Right lobe of liver (tissue), 6 donors: ENCODE measurements at places on chromosomes 6 and 20. TPM values are rescaled to one million over a fixed set of nuclear protein-coding genes. Genes with fewer than 3 reads are reported as not detected.

The TENT5A gene
- total RNA-seq = 12.4 TPM

The SPEF1 gene
- total RNA-seq = not detected

The THEMIS gene
- total RNA-seq = 0.09 TPM

The DSTN gene
- total RNA-seq = 94.4 TPM

The EMILIN3 gene
- total RNA-seq = 0.07 TPM

The SPACA1 gene
- total RNA-seq = not detected

The EIF6 gene
- total RNA-seq = 83.2 TPM

DNA sequence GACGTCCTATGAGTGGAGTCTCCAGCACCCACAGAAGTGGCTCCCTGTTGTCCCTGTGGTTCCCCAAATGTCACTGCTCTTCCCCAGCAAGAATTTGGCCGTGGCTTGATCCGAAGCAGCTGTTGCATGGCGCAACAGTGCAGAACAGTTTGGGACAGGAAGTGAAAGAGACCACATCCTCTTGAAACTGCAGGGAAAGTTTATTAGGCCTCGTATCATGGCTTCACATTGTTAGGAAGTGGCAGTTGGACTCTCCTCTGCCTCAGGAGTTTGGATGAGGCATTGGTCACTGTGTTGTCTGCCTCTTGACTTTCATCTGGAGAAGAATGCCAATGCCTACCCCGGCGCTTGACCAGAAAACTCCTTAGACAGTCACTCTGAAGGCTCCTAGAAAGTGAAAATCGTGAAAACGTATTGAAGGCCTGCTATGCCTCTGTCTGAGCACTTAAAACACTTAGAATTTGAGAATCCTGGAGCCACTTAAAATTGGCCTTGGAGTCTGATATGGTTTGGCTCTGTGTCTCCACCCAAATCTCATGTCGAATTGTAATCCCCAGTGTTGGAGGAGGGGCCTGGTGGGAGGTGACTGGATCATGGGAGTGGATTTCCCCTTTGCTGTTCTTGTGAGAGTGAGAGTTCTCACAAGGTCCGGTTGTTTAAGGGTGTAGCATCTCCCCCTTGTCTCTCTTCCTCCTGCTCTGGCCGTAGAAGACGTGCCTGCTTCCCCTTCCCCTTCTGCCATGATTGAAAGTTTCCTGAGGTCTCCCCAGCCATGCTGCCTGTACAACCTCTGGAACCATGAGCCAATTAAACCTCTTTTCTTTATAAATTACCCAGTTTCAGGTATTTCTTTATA is 334.9 kb upstream of the JARID2 start:
- DNase-seq = peak; percentile 66

DNA sequence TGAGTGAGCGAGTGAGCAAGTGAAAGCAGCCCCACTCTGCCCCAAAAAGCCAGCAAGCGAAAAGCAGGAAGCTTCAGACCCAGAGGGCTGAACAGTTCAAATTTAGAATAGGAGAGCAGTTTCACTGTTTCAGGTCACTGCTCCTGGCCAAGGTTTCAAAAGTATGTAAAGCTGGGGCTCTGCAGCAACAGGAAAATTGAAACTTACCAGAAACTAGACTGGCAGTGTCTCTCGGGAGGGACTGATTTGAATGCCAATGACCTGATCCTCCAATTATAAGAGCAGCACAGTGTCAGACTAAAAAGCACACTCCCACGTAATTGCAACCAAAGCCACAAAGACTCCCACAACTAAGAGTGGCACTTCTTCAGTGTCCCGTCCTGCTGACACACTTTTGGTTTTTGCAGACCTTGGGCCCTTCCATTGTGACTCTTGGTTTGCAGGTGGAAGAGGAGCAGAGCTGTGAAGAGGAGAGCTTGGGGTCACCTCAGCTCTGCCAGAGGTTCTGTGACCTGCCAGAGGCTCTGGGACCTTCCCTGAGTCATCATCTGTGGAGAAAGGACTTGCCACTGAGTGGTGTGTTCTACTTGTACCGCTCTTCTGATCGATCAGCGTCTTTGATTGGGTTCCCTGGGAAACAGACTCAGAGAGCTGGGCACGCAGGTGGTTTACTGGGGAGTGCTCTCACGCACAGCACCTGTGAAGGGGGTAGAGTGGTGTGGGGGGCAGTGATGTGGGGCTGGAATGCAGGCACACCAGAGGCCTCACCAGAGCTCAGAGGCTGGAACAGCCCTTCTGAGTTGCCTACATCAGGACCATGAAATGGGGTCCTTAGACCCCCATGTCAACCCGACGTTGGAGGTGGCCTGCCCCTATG is 52.7 kb upstream of the PTGIS start:
- DNase-seq = no peak

- DNase-seq = no peak
Observed at GRCh38 chr6:112231594-112232060, 22.7 kb downstream of the LAMA4 start.

- peak; percentile 41 for DNase-seq
Observed at GRCh38 chr6:37696841-37697662, 631 bp downstream of the MDGA1 start.

- DNase-seq = no peak
Observed at GRCh38 chr6:783966-784735, 91.2 kb upstream of the EXOC2 start.

- no peak for DNase-seq
Observed at GRCh38 chr20:38203981-38204357, 38.9 kb upstream of the TGM2 start.

- no peak for DNase-seq
Observed at GRCh38 chr6:88365230-88365629, 199.1 kb upstream of the CNR1 start.

- DNase-seq = no peak
Observed at GRCh38 chr20:33291416-33291815, 8.4 kb downstream of the BPIFB1 start.

GRCh38 chr6:108002365-108003221 is 44.6 kb upstream of the SEC63 start:
- peak; percentile 55 for DNase-seq

- DNase-seq = no peak
Observed at GRCh38 chr20:14830899-14831298, 493.5 kb upstream of the FLRT3 start.

GRCh38 chr6:152329638-152330448 is 307.3 kb downstream of the SYNE1 start:
- DNase-seq = no peak

DNA sequence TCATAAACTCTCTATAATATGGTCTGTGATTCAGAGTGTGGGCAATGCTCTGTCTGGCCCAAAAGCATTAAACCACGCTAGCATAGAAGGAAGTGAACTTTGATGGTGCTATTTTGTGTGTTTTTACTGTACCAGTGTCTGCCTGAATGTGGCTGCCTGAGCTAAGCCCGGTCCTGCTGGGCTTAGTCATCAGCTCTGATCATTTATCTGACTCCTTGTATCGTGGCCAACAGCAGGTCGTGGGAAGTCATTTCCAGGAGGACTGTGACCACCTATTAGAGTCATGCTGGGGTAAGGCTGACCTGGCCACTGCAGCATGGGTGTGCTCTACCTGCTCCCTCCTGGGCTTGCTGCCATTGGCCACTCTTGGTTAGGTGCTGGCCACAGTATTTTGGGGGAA is 239.1 kb upstream of the CEP162 start:
- no peak for DNase-seq

- DNase-seq = no peak
Observed at GRCh38 chr20:38608188-38608587, 6.6 kb downstream of the ARHGAP40 start.

GRCh38 chr20:1210501-1210900 is 7.2 kb downstream of the C20orf202 start:
- DNase-seq = no peak

DNA sequence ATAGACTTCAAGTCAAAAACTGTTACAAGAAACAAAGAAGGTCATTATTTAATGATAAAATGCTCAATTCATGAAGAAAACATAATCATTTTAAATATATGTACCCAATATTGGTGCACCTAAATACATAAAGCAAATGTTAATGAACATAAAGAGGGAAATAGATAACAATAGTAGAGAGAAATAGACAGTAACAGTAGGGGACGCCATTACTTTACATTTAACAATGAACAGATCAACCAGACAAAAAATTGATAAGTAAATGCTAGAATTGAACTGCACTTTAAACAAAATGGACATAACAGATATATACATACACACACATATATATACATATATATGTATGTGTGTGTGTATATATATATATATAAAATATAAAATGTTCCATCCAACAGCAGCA is 37.4 kb downstream of the IL22RA2 start:
- DNase-seq = no peak
